ENCODE measurements at places on chromosomes 3 and 15.

DNA sequence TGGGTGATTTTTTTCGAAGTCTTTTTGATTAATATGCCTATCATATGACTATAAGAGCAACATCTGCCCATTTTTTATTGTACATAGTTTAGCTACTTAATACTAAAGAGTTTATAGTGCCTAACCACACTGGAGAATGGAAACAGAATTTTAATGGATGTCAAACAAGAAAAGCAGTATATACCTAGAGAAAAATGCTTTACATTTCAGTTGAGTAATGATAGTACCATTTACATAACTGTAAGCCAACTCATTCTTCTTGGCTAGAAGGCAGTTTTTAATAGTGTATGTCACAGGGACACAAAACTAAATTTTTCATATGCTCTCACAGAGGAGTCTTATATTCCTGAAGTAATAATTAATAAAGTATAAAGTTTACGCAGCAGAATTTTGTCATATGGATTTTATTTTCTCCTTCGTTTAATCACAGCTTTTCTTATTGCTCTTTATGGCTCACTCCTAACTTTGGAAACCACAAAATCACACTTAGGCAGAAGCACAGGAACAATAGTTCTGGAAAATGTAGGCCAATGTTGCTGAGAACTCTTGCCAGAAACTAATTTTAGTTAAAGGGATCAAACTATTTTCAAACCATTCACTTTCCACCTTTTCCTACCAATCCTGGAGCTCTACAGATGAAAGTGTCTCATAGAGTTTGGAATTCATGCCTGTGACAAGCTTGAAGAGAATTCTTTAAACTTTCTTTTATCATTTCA lies 243.6 kb downstream of the ZIC1 start:
- no peak for DNase-seq

DNA sequence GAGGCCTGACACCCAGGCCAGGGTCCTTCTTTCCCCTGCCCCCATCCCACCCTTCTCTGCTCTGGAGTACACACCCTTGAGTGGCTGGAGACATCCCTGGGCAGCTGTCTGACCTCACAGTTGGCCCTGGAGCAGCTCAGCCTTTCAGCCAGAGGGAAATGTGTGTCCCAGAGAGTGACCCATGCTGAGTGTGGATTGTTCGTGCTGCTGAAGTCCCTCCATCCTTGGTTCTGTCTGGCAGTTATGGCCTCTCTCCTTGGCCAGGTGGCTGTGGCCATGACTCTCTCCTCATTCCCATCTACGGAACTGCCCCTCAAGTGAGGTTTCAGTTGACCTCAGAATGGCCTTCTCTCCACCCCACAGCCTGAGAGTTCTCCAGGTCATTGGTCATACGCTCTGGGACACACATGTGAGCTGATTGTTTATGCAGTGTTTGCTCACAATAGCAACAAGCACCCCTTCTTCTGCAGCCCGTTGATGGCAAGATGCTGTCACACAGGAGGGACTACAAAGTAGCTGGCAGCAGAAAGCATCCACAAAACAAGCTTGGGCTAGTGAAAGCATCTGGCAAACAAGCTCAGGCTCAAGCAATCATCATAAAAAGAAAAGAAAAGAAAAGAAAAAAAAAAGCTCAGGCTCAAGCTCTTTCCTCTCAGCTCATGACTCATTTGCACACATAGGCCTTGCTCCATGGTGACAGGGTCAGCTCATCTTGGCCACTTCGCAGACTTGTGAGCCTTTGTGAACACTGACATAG lies 55.3 kb upstream of the ITGA11 start:
- DNase-seq, result no peak

DNA sequence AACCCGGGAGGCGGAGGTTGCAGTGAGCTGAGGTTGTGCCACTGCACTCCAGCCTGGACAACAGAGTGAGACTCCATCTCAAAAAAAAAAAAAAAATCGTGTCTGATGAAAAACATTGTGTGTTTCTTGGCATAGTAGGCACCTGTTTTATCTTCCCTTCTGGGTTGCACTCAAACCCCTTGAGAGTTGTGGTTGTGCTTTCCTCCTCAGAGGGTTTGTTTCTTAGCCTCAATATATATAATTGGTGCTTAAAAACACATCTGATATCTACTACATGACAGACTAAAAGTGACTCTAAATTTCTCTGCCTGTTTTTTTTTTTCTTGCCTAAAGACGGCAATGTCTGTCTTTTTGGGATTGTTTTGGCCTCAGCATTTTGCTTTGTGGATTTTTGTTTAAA lies 7.6 kb downstream of the NR1D2 start:
- DNase-seq, result no peak

DNA sequence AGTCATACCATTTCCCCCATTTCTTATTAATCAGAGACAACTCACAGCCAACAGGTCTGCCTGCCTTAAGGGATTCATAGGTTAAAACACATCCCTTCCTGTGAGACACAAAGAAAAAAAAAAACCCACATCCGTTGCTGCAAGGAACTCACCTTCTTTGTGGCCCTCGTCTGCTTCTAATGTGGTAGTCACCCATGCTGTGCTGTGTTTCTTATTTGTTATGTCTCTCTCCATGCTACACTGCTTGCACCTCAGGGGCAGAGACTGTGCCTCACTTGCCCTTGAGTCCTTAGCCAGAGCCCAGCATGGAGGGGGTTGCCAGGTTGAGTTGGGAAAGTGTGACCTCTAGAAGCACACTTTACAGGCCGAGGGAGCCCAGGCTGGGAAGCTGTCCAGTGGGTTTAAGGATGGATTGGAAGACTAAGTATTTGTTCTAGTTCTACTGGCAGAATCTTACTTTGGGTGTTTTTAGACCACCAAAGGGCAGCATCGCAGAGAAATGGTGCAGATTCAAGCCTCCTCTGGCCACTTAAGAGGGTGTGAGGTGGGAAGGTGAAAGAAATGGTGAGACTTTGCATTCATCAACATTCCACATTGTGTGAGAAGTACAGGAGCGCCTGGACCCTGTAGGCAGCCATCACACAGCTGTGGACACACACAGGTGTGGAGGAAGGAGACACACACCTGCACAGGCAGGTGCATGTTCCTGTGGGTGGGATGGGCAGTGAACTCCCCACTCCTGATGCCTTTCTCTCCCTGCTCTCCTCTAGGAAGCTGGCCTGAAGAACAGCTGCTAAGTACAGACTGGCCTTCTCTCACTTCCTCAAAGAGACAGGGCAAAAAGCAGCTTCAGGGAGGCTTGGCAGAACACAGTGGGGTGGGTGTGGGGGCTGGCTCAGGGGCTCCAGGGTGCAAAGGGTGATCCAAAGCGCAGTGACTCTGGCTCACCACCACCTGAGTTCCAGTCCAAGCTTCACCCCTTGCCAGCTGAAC lies 48.8 kb downstream of the GLB1 start:
- DNase-seq, result no peak

- no peak for DNase-seq
Measured at GRCh38 chr3:101383156-101383575, 62.8 kb upstream of the IMPG2 start.

GRCh38 chr15:72068856-72069255 lies 49.1 kb downstream of the MYO9A start:
- no peak for DNase-seq

- peak; percentile 88 for DNase-seq
Measured at GRCh38 chr3:185825006-185825638, at the start of gene IGF2BP2. TSS of gene IGF2BP2 (minus strand) at chr3:185825042. CDS start at chr3:185824960, 82 bp downstream.

GRCh38 chr15:69132977-69133861 lies 27.2 kb upstream of the GLCE start:
- DNase-seq, result no peak

Data from Caki2 (cell line).